ENCODE measurements at places on chromosomes 4 and X. TPM values are rescaled to one million over a fixed set of nuclear protein-coding genes. Genes with fewer than 3 reads are reported as not detected.

Gene ASMT
- 1.1 TPM for total RNA-seq

- DNase-seq: no peak
These were observed 194.6 kb upstream of the STK26 start for GRCh38 chrX:131828482-131828881.

GRCh38 chrX:1649621-1650020, 34.8 kb downstream of the ASMT start:
- no peak for DNase-seq

GRCh38 chr4:181517491-181517890, 725.7 kb upstream of the TENM3 start:
- no peak for DNase-seq

- no peak for DNase-seq
These were observed 1.2 kb downstream of the NLGN4X start for GRCh38 chrX:6227453-6227835.

- no peak for DNase-seq
These were observed 260.9 kb upstream of the RPS6KA3 start for GRCh38 chrX:20527558-20528011.

DNA sequence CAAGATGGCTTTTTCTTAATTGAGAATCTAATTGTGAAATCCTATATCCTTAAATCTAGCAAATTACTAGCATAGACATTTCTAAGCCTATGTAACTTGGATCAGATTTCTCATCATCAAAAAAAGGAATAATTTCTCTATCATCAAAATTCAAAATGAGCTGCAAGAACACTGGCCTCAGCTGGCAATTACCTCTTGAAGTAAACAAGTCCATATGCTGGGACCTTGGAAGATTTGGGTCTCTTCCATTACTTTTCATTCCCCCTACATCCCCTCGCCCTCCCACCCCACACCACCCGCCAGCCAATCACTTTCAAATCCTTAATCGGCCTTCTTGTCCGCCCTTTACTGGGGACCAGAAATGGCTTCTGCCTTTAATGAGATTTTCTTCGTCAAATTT, 23.3 kb upstream of the MBTPS2 start:
- DNase-seq: no peak

Gene ASB9
- 0.43 TPM for total RNA-seq

Data from activated CD4-positive, alpha-beta memory T cell treated with anti-CD3 and anti-CD28 coated beads for 36 hours (primary cell).